ENCODE measurements at places on chromosomes 5 and 9.

DNA sequence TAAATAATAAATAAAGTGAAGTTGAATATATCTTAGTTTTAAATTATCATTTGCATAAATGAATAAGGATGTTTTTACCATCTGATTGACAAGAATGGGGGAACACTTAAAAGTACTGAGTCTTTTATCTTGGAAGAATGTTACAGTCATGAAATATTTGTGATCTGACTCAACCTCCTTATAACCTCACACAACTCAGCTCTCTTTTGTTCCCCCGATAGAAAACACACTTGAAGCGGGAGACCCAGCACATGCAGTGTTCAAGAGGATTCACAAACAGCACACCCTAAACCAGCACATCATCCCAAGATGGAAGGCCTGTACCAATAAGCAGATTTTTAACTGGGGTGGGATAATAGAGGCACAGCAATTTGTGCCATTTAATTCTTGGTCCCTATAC is 15.5 kb downstream of the BAAT start:
- no peak for DNase-seq

DNA sequence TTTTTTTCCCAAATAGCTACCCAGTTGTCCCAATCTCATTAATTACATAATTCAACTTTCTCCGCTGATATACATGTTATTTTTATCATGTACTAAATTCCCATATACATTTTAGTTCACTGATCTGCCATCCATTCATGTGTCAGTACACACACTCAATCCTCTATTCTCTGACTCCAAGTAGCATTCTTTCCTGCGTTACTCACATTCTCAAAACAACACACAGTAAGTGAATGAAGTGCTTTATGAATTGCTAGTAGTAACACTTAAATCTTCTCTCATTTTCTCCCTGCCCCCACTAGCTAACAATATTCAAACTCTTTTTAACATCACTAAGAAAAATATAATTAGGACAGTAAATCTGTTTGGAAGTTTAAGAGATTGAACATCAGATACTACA is 8.9 kb downstream of the ZNF366 start:
- no peak for DNase-seq

GRCh38 chr5:93519740-93520139 is 61.3 kb downstream of the NR2F1-AS1 start:
- DNase-seq: no peak

DNA sequence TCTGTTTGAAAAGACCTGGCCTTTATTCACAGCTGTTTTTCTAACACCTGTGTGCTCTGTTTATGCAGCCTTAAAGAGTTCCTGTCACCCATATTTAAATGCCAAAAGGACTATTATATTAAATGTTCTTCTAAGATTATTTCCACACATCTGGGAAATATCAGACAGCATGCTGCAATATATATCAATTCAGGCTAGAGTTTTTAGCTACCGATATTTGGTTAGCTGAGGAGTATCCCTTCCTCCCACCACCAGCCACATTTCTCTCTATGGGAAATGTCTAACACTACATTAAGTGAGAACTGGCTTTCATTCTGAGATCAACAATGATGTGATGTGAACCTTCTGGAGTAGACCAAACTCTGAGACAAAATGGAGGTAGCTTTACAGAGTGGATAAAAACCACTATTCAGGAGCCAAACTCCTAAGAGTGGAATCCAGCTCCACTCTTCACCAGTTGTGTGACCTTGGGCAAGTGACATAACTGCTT is 509.2 kb downstream of the ZNF608 start:
- no peak for DNase-seq

- no peak for DNase-seq
Observed at GRCh38 chr5:123204251-123204650, 115.2 kb downstream of the PRDM6 start.

- no peak for DNase-seq
Observed at GRCh38 chr5:91499943-91500531, 116.9 kb upstream of the ARRDC3 start.

DNA sequence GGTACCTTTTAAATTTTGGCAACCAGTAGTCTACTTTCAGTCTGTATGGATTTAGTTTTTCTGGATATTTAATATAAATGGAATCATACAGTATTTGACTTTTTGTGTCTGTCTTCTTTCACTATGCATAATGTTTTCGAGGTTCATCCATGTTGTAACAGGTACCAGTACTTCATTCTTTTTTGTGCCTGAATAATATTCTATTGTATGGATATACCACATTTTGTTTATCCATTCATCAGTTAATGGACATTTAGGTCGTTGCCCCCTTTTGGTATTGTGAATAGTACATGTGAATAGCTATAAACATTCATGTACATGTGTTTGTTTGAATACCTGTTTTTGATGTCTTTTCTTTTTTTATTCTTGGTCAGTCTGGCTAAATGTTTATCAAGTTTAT is 19.1 kb upstream of the TBCA start:
- DNase-seq: no peak

DNA sequence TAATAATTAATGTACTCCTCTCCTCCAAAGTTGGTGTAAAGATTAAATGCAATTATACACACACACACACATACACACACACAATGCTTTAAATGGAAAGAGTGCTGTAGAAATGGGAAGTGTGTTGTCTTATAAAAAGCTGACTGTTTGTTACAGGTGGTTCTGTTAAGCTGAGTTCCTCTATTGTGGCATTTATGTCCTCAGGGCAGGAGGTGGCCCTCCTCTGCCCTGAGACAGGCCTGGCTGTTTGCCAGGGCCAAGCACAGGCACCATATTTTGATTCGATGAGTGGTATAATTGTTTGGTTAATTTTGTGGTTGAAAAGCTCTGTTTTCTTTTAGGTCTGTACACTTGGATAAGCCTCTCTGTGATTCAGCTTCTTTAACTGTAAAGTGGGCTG is 573.9 kb downstream of the KIF4B start:
- DNase-seq: no peak

- no peak for DNase-seq
Observed at GRCh38 chr5:34978681-34979080, 49.3 kb downstream of the DNAJC21 start.

GRCh38 chr9:131422241-131422792 is 28.4 kb downstream of the PRRC2B start:
- DNase-seq: no peak

- no peak for DNase-seq
Observed at GRCh38 chr9:8637626-8638025, 838.0 kb upstream of the DMAC1 start.

DNA sequence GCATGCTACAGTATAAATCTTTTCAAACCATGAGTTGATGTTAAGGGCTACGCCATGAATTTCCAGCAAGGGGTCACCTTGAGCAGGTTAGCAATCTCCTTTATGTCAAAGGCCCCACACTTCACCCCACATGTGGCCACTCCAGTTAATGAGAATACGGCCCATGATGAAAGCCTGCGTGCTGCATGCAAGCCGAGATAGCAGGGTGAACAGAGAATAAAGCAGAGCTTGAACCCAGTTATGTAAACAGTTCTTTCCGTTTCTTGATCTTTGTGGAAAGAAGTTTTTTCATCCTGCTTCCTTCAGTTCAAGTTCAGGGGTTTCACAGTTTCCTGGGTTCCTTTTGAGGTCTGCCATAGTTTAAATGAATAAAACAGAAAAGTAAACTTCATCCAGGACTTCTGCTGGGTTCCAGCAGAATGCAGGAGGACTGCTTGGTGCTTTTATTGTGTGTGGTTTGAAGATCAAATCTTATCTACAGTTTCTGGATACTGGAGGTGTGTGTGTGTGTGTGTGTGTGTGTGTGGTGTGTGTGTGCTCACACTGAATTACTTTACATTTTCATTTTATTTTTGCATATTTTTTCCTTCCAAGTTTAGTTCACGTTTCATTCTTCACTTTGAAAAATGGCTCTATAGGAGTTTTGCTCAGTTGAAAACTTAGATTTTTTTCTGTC is 87.1 kb downstream of the HMHB1 start:
- DNase-seq: no peak

- DNase-seq: no peak
Observed at GRCh38 chr9:114574438-114574837, 13.1 kb upstream of the ATP6V1G1 start.

DNA sequence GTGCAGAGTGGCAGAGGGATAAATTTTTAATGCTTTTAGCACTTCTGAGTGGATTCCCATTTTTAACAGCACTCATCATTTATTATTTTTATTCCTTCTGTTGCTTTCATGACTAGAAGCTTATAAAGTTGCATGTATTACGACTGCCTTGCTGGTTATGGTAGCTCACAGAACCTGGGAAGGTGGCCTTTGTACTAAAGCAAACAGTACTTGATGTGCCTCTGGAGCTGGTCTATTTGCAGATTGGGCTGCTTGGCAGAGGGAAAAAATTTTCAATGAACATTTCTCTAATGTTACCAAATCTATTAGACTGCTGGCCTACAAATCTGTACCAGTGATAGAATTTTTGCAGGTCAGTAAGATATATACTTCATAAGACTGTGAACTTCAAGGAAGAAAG is 274.5 kb upstream of the C9orf72 start:
- no peak for DNase-seq

GRCh38 chr9:113056191-113057106 is at the start of gene ZFP37:
ZFP37 (minus strand) TSS chr9:113056724; CDS start chr9:113056688, 36 bp downstream.
- DNase-seq: peak; percentile 34

- no peak for DNase-seq
Observed at GRCh38 chr5:59081693-59082092, 498.8 kb downstream of the RAB3C start.

GRCh38 chr9:89879701-89880100 is 274.9 kb downstream of the GADD45G start:
- DNase-seq: no peak

GRCh38 chr5:129622531-129622930 is 125.4 kb upstream of the MINAR2 start:
- no peak for DNase-seq

DNA sequence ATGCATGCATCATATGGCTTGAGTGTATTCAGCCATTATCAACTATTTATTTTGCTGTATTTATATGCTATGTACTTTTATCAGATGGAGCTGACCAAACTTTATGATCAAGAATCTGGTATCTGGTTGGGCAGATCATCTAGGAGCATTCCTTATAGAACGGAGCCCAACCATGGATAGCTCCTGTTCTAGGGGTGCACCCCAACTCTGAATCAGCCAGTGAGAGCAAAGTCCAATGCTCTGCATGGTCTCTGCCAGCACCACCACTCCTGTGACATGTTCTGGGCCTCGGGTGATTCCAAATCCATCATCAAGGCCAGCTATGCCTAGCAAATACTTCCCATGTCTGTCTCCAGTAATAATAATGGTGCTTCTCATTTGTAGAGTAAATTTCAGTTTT is 517.5 kb downstream of the AGTPBP1 start:
- no peak for DNase-seq

- DNase-seq: no peak
Observed at GRCh38 chr5:67511911-67512310, 315.3 kb upstream of the CD180 start.

Data from stimulated activated CD8-positive, alpha-beta memory T cell treated with anti-CD3 and anti-CD28 coated beads, Interleukin-4, amount 100 ng/mL, for 4 hours (primary cell).